Activated naive CD4-positive, alpha-beta T cell treated with anti-CD3 and anti-CD28 coated beads, Interleukin-2, amount 50 U/mL, for 72 hours (primary cell): ENCODE measurements at places on chromosomes 6 and 20. TPM values are rescaled to one million over a fixed set of nuclear protein-coding genes. Genes with fewer than 3 reads are reported as not detected.

Gene ADGRF5
- total RNA-seq, result not detected

Gene DEFB132
- not detected for total RNA-seq

Gene COL9A1
- not detected for total RNA-seq

Gene SLC22A23
- 0.72 TPM for total RNA-seq

Gene KCNK15
- total RNA-seq, result 0.09 TPM

Gene DDX43
- total RNA-seq, result 0.09 TPM

Gene HLA-DRB1
- total RNA-seq, result 4.4 TPM

Gene TMEM200A
- total RNA-seq, result 0.16 TPM

Gene FAM83D
- total RNA-seq, result 18.4 TPM

Gene CTAGE9
- total RNA-seq, result not detected

Gene MAFB
- not detected for total RNA-seq

Gene DLL1
- total RNA-seq, result 2.6 TPM

Gene CST9L
- not detected for total RNA-seq

Gene HLA-DQB1
- total RNA-seq, result not detected

Gene RIMS1
- total RNA-seq, result not detected

Gene LAMA4
- not detected for total RNA-seq

Gene RFX6
- not detected for total RNA-seq

Gene C20orf141
- total RNA-seq, result not detected

Gene SSTR4
- not detected for total RNA-seq

Gene OXT
- not detected for total RNA-seq

Gene NFKBIL1
- 19.4 TPM for total RNA-seq

Gene LY6G6C
- not detected for total RNA-seq

Gene VARS1
- total RNA-seq, result 57.7 TPM
